SK-N-SH (cell line): ENCODE measurements at places on chromosomes 7 and 10. TPM values are rescaled to one million over a fixed set of nuclear protein-coding genes. Genes with fewer than 3 reads are reported as not detected.

DNA sequence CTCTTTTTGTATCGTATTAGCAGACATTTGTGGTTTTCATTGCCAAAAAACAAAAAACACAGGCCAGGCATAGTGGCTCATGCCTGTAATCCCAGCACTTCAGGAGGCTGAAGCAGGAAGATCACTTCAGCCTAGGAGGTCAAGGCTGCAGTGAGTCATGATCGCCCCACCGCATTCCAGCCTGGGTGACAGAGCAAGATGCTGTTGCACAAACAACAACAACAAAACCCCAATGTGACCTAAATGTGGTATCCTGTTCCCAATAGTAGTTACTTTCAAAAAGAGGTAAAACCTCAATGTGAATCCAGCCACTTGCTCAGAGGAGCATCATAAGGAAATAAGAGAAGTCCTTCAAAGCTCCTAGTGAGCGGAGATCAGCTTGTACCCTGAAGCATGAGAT lies 45.8 kb upstream of the SKAP2 start:
- DNase-seq = no peak

DNA sequence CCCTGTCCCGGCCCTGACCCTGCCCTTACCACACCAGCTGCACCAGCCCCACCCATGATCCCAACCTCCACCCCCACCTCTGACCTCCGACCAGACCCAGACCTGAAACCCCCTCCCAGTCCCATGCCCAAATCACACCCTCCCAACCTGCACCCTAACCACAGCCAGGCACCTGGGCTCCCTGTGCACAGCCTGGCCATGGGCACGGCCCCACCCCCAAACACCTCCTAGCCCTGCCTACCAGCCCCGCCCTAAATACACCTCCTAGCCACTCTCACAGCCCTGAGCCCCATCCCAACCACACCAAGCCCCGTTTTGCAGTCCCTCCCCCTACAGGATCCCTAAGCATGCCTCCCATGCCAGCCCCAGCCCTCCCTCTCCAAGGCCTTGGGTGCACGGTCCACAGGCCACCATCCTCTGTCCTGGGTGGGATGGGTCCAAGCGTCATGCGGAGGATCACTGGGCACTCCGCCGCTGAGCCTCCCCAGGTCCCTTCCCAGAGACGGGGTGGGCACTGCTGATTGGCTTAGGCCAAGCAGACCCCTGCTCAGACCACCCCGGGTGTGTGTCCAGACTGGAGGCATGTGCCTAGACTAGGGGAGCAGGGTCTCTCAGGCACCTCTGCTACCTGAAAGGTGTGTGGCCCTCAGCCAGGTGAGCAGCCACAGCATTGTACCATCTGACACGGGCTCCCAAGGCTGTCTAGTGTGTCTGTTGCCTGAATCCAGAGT lies 30.1 kb downstream of the INSIG1 start:
- DNase-seq = no peak

DNA sequence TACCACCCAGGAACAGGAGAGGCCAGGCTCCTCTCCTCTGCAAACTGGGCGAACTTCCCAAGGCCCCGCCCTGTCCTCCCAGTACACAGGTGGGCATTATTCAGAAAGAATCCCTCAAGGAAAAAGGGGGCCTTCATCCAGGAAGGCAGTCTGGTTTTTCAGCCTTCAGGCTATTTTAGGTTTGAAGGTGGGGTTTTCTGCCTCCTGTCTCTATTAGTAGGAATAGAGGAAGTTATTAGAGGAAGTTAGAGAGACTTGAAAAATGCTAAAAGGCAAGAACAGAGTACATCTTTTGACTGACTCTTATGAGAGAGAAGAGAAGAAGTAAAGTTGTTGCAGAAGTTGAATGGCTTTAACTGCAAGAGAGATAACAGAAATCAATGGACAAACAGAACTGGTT lies 250.9 kb upstream of the SORCS1 start:
- no peak for DNase-seq

- no peak for DNase-seq
Measured at GRCh38 chr10:97050205-97050745, 135.5 kb downstream of the SLIT1 start.

DNA sequence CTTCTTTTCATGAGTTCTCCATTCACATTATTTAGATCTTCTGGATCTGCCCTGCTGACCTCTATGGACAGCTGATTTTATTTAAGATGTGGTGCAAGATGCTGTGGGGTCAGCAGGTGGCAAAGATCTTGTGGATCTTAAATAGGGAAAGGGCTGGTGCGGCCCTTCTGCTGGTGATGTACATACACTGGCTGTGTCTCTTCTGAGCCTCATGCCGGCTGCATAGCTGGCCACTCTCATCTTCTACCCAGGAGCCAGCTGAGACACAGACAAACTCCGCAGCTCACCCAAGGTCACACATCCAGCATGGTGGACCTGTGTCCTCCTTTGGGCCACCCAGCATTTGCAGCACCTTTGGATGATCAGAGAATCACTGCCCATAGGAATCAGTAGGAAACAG lies 9.7 kb downstream of the RBP3 start:
- no peak for DNase-seq

Gene ZNF503
- 4.5 and 5.9 TPM in 2 replicates for polyA plus RNA-seq

- DNase-seq = no peak
Measured at GRCh38 chr10:128398118-128398517, 271.9 kb upstream of the MKI67 start.

Gene SPACDR
- 0.93 and 1.5 TPM in 2 replicates for polyA plus RNA-seq

DNA sequence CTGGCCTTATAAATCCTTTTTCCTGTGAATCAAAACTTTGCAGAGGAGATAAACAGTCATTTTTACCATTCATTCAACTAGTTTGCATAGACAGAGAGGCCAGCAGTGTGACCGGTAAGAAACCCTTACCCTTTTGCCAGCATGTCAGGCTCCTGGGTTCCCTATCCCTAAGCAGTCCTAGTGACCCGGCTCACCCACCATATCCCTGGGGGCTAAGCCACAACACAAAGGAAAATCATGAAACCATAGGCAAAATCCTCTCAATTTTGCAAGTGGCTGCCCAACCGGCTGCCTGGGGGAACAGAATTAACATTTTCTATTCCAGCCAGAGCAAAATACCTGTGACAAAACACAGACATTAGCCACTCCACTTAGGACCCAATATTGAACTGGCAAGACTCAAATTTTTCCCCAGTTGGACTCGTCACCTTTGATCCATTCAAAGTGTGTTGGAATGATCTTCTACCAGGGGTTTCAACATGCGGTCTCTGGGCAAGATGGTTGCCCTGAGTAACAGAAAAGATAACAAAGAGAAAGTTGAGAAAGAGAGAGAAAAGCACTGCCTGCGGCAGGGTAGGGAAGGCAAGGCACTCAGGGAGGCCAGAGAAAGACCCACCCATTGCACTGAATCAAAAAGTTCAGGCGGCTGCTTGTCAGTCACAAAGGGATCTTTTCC lies 174.8 kb upstream of the NAMPT start:
- DNase-seq = no peak

- no peak for DNase-seq
Measured at GRCh38 chr10:49419005-49419404, 23.1 kb upstream of the DRGX start.
